CD4-positive, alpha-beta T cell (primary cell): ENCODE measurements at places on chromosomes 16 and 17. TPM values are rescaled to one million over a fixed set of nuclear protein-coding genes. Genes with fewer than 3 reads are reported as not detected.
A peak's percentile ranks its signal among the peaks of the same experiment; 100 is the strongest.

DNA sequence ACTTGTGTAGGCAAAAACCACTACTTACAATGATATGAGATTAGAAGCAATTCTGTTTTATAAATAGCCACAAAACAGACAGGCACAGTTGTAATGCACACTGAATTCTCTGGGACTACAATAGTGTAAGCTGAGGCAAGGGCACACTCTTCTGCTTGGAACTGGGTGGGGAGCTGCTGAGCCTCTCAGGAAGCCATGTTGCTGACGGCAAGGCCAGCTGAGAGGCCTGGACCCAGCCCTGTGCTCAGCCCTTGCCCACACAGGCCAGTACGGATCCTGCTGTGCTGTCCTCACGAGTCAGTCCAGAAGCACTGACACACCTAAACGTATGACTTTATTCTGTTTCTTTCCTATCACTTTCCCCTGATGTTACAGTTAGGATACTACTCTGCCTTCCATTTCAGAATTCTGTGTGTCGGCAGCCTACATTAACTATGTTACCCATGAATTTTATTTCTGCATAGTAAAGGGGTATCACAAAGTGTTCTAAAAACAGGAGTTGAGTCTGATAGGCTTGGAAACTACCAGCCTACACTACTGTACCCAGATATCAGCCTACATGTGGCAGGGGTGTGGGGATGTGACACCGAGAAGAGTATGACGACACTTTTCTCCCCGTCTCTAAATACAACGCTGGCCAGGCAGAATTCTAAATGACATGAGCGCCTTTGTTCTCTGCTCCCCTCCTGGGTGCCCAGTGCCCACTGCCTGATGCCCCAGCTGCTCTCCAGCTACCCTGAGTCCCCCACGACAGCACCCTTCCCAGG is 41.1 kb upstream of the FAAP100 start:
- DNase-seq: no peak

- DNase-seq: peak; percentile 22
Observed at GRCh38 chr17:3935140-3935542, 18.9 kb upstream of the P2RX1 start.

DNA sequence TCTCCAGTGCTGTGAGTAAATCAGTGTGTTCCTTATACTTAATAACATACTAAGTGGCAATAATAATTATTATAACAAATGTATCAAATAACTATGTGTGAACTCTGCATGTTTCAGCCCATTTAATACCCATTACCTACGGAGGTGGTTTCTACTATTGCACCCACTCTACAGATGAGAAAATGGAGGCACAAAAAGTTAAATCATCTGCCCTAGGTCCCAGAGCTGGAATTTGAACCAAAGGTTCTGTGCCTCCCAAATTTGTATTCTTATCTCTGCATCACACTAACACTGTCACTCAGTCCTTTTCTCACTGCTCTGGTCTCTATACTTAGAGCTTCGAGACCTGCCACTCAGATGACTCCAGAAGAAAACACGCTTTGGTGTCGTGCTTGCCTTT is 417.0 kb downstream of the MAF start:
- DNase-seq: no peak

DNA sequence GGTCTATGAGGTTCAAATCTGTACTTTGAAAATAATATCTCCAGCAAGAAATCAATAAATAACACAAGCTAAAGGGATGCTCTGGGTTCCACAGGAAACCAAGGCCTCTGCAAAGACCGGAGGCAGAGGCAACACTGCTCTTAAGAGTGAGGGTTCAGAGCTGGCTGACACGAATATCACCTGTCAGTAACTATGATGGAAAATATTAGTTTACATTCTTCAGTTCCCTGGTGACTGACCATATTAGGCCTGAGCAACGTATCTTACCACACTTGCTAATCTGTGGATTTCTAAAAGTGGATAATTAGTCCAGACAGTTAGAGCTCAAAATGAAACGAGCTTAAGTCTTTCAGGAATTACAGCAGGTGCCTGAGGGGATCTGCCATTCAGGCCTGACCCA is 459.3 kb downstream of the HS3ST3B1 start:
- no peak for DNase-seq

GRCh38 chr17:55742272-55743102 is 8.4 kb upstream of the PCTP start:
- DNase-seq: no peak

Gene PTX4
- total RNA-seq: not detected

DNA sequence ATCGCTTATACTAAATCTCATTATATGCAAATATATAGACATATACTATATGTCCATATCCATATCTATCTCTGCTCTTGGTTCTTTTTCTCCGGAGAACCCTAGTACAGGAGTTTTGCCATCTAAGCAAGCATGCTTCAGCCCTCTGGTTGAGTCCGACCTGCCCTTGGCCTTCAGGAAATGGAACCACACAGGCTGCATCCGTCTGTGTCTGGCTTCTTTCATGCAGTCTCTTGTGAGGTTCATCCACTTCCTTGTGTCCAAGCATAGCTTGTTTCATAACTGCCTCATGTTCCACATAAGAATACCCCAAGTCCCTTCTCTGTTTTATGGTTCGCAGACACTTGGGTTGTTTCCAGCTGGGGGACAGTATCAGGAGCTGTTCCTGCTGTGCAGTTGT is 16.8 kb downstream of the SNX20 start:
- DNase-seq: no peak

DNA sequence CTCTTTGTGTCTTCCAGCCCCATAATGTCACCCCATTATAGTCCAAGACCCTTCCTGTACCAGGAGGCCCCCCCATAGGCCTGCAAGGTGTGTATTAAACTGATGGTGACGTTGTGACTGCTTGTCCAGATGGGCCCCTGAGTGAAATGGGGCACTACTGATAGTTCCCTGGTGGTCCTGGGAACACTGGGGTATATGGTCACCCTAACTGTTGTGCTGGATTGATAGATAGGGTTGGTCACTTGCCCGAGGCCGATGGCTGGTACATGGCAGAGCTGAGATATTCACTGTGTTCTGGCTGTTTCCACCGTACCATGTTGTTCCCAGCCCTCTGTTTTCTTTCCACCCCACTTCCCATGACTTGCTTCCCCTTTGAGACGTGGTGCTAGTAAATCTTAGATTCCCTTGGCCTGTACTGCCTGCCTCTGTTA is 4.3 kb downstream of the CNP start:
- no peak for DNase-seq

Gene MPP2
- 4.0 TPM for total RNA-seq

DNA sequence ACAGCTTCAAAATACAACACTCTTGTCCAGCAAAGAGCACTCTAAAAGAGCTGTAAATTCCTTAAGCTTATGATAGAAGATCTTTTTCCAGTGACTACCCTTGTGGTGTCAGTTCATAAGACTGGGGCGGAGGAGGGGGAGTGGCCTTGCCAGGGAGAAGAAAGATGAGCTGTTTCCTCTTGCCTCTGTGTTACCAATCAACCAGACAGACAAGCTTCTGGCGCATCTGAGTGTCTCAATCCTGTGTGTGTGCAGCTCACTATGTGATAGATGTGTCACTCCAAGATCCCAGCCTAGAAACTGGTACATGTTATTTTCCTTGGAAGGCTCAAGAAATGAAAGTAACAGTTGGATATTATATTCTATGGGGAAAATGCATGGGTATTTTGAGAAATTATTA is 167.4 kb upstream of the CACNG3 start:
- DNase-seq: no peak

GRCh38 chr16:29819506-29819905 is 756 bp upstream of the MVP start:
- no peak for DNase-seq

Gene ITGAX
- 6.0 TPM for total RNA-seq

Gene TP53TG3F
- total RNA-seq: not detected

- peak; percentile 45 for DNase-seq
Observed at GRCh38 chr16:21608639-21609328, 9.4 kb downstream of the METTL9 start.

Gene VAT1L
- total RNA-seq: not detected

Gene UBTF
- 158 TPM for total RNA-seq

Gene RNU2-1
- total RNA-seq: 5,534 TPM

DNA sequence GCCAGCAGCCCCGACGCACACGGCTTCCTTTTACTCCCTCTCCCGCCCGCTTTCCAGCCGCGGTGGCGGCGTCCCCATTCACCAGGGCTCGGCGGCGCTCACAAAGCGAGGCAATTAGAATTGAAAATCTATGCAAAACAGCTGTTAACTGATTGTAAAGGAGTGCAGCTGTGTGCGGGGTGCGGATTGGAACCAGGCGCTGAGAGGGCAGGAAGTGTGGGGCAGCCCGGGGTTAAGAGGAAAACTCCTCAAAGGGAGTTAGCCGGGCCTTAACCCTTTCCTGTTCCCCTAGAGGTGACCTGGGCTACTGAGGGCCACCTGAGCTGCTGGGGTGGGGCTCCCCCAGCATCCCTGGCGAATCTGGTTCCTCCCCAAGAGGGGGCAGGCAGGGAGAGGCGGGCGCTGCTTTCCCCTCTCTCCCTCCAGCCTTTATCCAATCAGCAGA is 5.8 kb upstream of the GSE1 start:
- no peak for DNase-seq

- no peak for DNase-seq
Observed at GRCh38 chr17:31093866-31094599, 744 bp upstream of the NF1 start.

Gene JPH3
- not detected for total RNA-seq

Gene NOS2
- not detected for total RNA-seq

Gene TSNAXIP1
- total RNA-seq: 0.61 TPM

DNA sequence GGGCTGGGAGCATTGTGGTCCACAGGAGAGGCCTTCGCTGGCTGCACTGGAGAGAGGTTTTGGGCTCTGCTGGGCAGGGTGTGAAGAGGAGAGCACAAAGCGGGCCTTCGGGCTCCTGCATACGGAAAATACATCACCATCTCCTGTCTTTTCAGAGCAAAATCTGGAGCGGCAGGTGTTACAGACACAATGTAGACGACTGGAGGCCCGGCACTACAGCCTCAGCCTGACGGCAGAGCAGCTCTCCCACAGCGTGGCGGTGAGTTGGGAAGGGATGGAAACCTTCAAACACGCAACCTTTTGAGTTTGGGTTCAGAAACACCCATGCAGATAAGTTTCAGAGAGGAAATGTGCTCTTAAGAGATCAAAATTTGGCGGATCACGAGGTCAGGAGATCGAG is 17.9 kb downstream of the GINS2 start:
- DNase-seq: no peak

Gene KRT9
- not detected for total RNA-seq

Gene WNT9B
- total RNA-seq: not detected

Gene KRTAP4-9
- total RNA-seq: not detected

Gene TAT
- total RNA-seq: not detected

- no peak for DNase-seq
Observed at GRCh38 chr16:83692224-83692623, 115.6 kb upstream of the HSBP1 start.

GRCh38 chr17:82016061-82016874 is 6.4 kb downstream of the CENPX start:
- DNase-seq: no peak

DNA sequence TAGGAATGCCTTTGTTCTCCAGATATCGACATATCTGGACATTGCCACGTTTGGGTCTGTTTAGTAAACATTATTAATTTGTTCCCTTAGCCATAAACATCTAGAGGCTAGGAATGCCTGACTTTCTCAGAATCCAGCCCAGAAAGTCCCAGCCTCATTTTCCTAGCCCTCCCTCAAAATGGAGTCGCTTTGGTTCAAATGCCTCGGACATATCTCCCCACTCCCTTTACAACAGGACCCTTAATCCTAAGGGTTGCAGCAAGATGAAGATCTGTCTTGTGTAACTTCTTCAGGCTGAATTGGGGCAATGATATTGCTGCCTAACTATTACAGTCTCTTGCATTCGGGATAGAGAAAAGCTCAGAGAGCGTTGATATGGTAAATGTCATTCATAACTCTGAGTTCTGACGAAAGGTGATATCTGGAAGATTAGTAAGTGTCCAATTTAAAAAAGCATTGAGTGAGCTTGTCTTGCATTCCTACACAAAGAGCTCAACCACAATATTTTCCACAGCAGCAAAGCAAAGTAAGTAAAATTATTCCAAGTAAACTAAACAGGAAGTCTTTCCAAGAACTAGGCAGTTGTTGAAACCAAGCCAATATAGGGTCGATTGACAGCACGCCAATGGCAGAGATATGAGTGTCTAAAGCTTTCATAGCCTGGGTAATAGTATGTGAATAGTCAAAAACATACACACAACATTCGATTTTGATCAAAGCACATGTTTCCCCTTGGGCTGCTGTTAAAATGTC is 46.0 kb upstream of the ARL4D start:
- no peak for DNase-seq

DNA sequence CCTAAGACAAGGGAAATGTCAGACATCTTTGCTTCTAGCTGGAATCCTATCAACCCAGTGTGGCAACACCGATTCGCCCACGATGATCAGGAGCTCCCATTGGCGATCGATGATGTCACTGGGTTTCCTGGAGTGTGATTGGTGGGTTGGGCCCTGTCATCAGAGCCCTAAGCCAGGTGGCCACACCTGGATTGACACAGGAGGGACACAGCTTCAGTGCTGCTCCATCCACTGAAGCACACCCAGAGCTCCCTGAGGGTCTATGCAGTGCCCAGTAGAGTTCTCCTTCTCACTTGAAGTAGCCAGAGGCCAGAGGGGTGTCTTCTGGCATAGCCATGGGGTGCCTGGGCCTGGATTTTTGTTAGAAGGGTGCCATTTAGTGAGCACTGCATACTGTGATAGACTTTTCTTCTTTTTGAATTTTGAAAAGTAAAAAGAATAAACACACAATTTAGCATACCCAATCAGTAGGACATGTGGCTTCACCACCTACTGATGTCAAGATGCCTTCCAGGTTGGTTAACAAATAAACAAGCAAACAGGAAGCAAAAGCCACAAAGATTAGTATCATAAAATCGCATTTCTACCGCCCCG is 77.6 kb downstream of the CMIP start:
- no peak for DNase-seq

Gene GP2
- total RNA-seq: not detected

- no peak for DNase-seq
Observed at GRCh38 chr16:57798953-57799599, 3.2 kb downstream of the KIFC3 start.

Gene SBK1
- 13.5 TPM for total RNA-seq

GRCh38 chr17:58321571-58322525 is 6.7 kb downstream of the TSPOAP1 start:
- DNase-seq: no peak

DNA sequence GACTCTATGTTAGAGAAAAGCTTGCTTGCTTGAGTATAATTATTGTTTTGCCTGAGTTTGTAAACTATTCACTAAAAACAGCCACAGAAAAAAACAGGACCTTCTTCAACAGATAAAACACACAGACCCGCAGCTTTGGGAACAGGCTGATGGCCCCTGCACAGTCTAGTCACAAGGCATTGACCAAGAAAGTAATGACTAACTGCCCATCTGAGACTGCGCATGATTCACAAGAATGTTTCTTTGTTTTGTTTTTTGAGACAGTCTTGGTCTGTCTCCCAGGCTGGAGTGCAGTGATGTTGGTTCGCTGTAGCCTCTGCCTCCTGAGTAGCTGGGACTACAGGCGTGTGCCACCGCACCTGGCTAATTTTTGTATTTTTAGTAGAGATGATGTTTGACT is 2.8 kb upstream of the ZKSCAN2 start:
- DNase-seq: no peak

Gene MCRIP2
- total RNA-seq: 14.6 TPM

Gene USP10
- 99.3 TPM for total RNA-seq

Gene NME1
- 15.6 TPM for total RNA-seq

- DNase-seq: no peak
Observed at GRCh38 chr17:7262935-7263800, 890 bp upstream of the CLDN7 start.
